H9 (cell line): ENCODE measurements at places on chromosomes 11 and 22. TPM values are rescaled to one million over a fixed set of nuclear protein-coding genes. Genes with fewer than 3 reads are reported as not detected.

The SMTNL1 gene
- 0.18 TPM in 1 of 2 replicates, not detected in the other for total RNA-seq

DNA sequence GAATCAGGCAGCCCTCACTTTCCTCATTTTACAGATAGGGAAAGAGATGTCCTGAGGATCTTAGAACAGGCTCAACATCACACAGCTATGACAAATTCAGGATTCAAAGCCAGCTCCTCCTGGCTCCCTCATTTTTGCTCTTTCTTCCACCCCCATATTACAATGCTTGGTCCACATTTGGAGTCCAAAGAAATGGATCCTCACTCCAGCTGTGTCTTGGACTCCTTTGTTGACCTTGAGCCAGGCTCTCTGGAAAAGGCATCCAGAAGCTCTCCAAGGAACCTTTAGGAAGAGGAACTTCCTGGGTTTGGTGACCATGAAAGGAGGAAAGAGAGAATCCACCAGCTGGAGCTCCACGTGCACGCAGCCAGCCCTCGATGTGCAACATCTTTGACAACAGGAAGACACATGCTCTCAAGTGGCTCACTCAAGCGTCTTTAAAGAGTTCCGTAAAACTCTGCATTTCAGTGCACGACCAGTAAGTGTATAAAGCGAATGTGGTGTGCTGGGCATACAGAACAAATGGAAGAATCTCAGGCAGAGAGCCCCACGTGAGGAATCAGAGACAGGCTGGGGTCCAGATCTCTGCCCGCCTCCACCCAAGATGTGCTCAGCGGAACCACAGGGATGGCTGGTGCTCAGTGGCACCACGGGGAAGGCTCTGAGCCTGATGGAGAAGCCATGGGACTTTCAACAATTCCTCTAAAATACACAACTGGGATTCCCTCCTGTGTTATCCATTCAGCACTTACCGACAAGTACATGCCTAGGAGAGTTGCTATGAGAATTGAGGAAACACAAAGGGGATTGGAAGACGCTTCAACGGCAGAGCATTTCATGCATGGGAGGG, 48.4 kb downstream of the ISX start:
- DNase-seq: no peak

GRCh38 chr11:103619480-103619879, 417.0 kb upstream of the DDI1 start:
- DNase-seq: no peak

The ZNF408 gene
- 16.6 and 16.9 TPM in 2 replicates for total RNA-seq

The SCGB2A2 gene
- not detected in 2 replicates for total RNA-seq

The TMEM86A gene
- total RNA-seq: 2.3 and 3.0 TPM in 2 replicates
